ENCODE measurements at places on chromosomes 7 and 10. TPM values are rescaled to one million over a fixed set of nuclear protein-coding genes. Genes with fewer than 3 reads are reported as not detected.
A peak's percentile ranks its signal among the peaks of the same experiment; 100 is the strongest.

SNCG gene
- total RNA-seq, result not detected

- no peak for DNase-seq
Measured at GRCh38 chr7:118184565-118184940, 589 bp downstream of the LSM8 start.

- no peak for DNase-seq
Measured at GRCh38 chr7:46349490-46349889, 428.4 kb upstream of the IGFBP3 start.

DNA sequence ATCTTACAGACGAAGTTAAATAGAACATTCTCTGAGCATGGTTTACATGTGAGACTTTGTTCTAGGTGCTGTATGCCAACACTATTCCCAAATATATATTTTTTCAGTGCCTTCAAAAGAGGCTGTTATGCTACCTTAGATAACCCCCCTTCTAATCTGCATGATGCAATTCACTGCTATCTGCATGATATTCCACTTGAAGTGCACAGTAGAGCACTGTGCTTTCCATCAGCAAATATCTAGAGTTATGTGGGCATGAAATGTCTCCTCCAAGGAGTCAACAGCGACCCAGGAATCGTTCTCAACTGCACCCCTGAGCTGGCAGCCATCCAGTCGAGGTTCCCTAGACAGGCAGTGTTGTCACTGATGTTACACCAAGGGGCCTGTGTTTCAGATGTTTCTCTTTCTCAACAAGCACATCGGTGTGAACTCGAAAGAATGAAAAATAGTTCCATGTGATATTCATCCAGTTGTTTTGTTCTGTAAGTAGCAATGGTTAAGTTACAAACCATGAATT is 88.3 kb downstream of the PDE1C start:
- DNase-seq, result no peak

DNA sequence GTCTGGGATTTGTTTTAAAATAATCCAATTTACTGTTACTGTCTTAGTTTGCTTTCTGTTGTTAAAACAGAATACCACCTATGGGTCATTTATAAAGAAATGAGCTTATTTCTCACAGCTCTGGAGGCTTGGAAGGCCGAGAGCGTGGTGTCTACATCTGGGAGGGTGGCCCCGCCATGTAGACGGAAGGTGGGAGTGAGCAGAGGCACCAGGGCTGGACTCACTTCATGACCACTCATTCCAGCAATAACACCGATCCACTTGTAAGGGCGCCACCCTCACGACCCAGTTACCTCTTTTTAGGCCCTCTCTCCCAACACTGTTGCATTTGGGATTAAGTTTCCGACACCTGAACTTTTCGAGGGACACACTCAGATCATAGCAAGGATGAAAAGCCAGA is 36.2 kb upstream of the CFAP46 start:
- DNase-seq, result no peak

GRCh38 chr10:110394296-110394695 is 89.6 kb upstream of the SMNDC1 start:
- no peak for DNase-seq

DNA sequence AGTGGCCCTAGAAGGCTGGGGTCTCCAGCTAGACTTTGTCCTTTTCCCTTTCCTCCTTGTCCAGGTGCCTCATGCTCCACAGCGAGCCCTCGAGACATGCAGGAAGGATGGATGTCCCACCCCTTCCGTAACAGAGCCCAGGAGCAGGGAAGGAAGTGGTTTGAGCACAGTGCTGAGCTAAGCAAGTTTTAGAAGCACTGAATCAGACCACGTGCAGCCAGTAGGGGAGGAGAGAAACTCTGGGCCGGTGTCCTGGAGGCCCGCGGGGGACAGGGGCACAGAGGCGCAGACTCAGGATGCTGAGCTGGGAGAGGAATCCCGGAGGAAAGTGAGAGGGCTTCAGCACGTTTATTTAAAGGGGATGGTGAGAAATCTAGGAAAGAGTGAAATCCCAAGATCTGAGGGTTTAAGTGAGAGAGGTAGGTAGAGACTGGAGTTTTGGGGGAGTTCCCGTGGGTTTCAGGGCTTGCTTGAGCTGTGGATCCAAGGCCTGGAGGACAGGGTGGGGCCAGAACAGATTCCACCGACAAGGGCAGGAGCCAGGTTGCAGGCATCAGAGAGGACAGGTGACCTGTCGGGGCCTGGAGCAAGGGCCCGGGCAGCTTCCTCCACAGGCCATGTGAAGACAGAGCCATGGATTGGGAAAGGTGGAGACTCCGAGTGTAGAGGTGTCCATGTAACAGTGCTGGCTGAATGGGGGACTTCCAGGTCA is 4.4 kb upstream of the IRF5 start:
- DNase-seq, result peak; percentile 58

CAV2 gene
- total RNA-seq, result 4.1 TPM

GRCh38 chr10:49094646-49095045 is 20.7 kb downstream of the VSTM4 start:
- no peak for DNase-seq

CCDC136 gene
- total RNA-seq, result 16.5 TPM

GRCh38 chr7:132878204-132878919 is 203.5 kb downstream of the CHCHD3 start:
- DNase-seq, result no peak

HOXA11 gene
- 6.4 TPM for total RNA-seq

DNA sequence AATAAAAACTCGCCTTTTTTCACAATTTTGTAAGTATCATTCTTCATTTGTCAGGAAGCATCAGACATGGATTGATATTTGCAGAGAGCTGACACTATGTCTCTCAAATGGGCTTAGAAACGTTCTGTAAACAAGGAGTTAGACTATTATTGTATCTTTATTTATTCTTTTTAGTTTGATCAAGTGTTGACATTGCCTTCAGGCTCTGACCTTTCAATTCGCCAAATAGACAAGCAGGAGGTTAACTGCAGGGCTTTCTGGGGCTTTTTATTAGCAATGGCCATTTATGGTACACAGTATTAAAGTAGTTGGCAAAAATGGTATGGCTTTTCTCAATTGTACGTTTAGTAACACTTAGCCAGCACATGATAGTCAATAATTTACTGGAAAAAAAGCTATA is 221.7 kb downstream of the ZWINT start:
- no peak for DNase-seq

MRLN gene
- not detected for total RNA-seq

GRCh38 chr7:141837683-141838082 is 3.6 kb downstream of the PRSS37 start:
- DNase-seq, result no peak

GRCh38 chr7:698515-699475 is 27.7 kb upstream of the DNAAF5 start:
- DNase-seq, result no peak

GRCh38 chr7:81394029-81394428 is 375.8 kb downstream of the HGF start:
- no peak for DNase-seq

ELFN1 gene
- 0.60 TPM for total RNA-seq

GRCh38 chr10:81306971-81307782 is 567.8 kb upstream of the NRG3 start:
- no peak for DNase-seq

- DNase-seq, result no peak
Measured at GRCh38 chr10:76950354-76950753, 687.3 kb downstream of the KCNMA1 start.

- DNase-seq, result no peak
Measured at GRCh38 chr10:24718031-24718855, 5.4 kb downstream of the ARHGAP21 start.

DNA sequence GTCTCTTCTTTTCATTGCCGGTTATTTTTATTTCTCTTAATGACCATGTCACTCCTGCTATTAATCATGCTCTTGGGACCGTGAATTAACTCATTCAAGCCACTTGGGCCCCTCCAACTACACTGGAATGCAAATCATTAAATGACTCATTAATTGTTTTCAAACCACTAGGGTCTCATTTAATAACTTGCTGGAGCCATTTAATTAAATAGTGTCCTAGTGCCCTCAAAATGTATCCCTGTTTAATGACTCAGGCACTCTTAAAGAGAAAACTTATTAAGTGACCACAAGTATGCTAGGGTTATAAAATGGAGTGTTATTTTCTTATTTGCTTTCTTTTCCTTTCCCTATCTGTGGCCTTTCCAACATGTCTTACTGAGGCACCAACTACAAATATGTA is 73.0 kb downstream of the PLXDC2 start:
- DNase-seq, result no peak

GRCh38 chr7:159272739-159273138 is 128.1 kb upstream of the VIPR2 start:
- DNase-seq, result no peak

CCL26 gene
- not detected for total RNA-seq

- peak; percentile 69 for DNase-seq
Measured at GRCh38 chr10:97025613-97026242, 160.0 kb downstream of the SLIT1 start.

DNA sequence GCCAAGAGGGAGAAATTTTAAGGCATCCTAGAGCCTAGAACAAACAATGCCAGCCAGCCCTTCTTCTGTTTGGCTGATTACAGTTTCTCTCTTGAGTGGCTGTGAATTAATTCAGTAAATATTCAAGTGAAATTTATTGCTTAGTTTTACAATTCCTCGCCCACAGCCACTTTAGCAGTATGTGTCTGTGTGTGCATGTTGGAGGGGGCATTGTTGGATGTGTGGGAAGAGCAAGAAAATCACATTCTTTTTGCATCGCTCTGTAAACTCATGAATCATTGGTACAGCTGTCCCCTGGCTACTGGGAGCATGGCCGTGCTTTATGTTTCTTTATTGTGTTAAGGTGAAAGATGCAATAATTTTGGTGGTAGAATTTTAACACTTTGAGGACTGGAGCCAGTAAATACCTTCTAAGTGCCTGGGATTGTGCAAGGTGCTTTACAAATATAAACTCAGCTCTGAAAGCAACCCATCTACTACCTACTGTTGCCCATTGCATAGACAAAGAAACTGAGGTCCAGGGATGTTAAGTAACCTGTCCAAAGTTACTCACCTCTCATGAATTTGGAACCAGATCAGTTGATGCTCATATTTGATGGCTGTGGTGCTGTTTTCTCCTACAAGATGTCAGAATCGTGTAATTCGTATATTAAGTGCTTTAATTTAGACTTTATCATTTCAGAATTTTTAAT is 89.9 kb upstream of the BTBD16 start:
- DNase-seq, result no peak

DNA sequence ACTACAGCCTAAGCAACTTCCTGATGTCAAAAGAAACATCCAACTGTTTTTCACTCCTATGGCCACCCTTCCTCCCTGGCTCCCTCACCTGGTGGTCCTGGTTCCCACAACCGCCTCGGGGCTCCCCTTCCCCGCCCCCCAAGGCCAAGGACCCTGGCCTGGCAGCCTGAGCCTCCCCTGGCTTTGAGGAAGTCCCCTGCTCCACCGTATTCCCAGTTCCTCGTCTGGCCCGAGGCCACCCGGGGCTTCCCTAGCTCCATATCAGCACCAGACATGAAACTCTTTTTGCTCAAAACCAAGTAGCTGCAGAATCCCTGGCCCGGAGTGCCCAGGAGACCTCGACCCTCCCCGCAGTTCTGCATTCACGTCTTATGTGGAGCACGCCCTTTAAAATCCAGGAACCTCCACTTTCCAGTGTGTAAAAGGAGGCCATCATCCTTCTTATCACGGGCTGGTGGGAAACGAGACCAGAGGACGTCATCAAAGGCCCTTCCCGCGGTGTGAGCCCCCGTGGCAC is 82.9 kb downstream of the PRKAG2 start:
- no peak for DNase-seq

DNA sequence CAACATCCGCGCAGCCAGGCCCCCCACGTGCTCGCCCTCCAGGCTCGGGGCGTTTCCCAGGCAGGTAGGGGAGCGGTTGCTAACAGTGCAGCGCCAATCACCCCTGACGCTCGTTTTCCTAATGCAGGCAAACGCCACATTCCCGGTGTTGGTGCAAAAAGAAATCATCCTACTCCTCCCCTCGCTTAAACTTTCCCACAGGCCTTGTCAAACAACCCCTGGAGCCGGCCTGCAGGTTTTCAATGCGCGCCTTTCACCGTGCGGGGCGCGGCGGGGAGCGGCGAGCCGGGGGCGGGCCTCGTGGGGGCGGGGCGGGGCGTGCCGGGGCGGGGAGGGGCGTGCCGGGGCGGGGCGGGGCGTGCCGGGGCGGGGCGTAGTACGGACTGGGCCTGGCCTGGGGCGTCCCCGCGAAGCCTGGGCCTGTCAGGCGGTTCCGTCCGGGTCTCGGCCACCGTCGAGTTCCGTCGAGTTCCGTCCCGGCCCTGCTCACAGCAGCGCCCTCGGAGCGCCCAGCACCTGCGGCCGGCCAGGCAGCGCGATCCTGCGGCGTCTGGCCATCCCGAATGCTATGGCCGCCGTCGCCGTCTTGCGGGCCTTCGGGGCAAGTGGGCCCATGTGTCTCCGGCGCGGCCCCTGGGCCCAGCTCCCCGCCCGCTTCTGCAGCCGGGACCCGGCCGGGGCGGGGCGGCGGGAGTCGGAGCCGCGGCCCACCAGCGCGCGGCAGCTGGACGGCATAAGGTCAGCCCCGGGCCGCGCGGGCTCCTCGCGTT is at the start of gene ECHDC3:
ECHDC3 (plus strand) TSS at position 374 of the 770 bp plus-strand sequence; CDS start at position 569, 195 bp downstream.
- DNase-seq, result peak; percentile 42

DNA sequence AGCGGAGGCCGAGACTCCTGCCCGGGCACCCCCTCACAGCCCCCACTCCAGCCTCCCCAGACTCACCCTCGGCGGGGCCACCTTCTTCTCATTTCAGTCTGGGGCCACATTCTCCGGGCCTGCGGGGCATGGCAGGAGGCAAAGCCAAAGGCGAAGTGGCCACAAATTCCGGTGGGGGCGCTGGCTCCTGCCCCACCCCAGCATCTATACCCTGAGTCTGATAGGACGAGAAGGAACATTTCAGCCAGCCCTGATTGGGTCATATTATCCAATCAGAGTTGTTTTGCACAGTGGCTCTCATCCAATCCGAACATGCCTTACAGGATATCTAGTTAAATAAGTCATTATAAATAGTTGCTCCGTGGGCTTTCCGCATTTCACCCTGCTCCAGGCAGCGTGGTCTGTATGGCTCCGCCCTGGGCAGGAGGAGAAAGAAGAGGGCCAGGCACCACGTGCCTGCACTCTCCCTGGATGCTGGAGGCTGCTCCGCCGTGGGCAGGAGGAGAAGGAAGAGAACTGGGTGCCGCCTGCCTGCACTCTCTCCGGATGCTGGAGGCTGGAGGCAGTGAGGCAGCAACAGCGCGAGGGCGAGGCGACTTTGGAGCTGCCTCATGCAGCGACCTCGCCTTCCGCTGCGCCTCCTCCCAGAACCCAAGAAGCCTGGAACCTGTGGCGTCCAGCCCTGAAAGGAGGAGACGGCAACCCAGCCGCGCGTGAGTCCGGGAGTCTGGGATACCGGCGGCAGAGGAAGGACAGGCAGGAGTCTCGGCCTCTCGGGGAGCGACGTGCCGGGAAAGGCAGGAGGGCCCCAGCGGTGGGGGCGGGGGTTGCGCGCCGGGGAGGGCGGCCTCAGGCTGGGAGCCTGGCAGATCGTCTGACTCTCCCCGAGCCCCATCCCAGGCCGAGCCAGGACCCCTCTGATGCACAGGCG is 162.9 kb downstream of the ZNF33B start:
- DNase-seq, result no peak

- no peak for DNase-seq
Measured at GRCh38 chr10:101157756-101158458, 26.8 kb downstream of the TLX1 start.

- peak; percentile 39 for DNase-seq
Measured at GRCh38 chr7:1664711-1665548, 5.1 kb upstream of the ELFN1 start.

SYT15B gene
- total RNA-seq, result not detected

UTF1 gene
- total RNA-seq, result not detected

- no peak for DNase-seq
Measured at GRCh38 chr7:112097524-112097923, 108.7 kb downstream of the DOCK4 start.

- no peak for DNase-seq
Measured at GRCh38 chr7:154906736-154907355, 96.1 kb downstream of the PAXIP1 start.
